Lower leg skin (tissue), 4 donors: ENCODE measurements at places on chromosomes 2 and 18.

- DNase-seq, result no peak
Observed at GRCh38 chr2:54259413-54260240, 3.6 kb upstream of the TSPYL6 start.

DNA sequence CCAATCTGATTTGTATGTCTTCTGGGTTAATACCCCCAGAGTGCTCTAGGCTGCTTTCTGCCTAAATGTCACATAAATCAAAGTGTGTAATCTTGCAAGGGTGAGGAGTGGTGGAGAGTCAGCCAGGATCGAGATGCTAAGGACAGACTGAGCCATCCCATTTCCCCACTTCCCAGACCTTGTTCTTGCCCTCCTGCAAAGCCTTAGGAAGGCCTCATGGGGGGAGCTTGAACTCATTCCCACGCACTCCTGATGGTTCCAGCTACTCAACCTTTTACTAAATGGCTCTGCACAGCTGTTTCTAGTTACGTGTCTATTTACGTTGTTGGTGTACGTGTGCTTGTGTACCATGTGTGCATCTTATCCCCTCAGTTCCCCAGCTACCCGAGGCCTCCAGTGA lies 423.6 kb upstream of the TNP1 start:
- no peak for DNase-seq

DNA sequence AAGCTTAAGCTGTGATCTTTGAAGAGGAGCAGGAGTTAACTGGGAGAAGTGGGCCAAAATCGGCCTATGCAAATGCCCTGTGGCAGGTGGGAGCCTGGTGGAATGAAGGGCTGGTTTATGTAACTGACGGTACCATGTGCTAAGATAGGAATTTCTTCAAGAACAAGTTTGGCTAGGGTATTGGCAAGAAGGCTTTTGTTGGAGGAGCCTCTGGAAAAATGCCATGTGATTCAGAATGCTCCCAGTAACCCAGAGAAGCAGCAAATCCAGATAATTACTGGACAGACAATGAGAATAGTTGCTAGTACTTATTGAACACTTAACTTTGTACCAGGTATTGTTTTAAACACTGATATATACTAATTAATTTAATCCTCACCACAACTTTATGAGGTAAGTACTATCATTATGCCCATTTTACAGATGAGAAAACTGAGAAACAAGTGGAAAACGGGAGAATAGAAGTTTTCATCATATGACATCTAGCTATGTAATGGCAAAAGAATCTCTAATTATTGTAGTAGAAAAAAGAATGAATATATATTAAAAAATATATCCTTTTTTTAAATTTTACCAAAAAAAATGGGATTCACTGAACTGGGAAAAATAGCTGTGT lies 9.1 kb upstream of the FAM124B start:
- DNase-seq, result no peak

DNA sequence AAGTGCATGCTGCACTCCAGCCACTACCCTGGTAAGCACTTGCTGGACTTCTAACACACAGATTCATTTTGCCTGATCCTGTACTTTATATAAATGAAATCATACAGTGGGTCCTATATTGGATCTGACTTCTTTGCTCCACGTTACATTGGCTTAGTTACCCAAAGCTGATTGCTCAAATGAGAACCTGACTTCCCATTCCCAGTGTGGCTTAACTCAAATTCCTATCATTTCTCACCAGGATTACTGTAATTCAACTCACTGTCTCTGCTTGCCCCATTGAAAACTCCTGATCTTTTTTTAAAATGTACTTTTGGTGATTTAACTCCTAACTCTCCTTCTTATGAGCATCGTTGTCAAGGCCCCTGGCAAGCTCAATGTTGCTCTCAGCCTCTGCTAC lies 1.4 kb downstream of the RSAD2 start:
- no peak for DNase-seq

DNA sequence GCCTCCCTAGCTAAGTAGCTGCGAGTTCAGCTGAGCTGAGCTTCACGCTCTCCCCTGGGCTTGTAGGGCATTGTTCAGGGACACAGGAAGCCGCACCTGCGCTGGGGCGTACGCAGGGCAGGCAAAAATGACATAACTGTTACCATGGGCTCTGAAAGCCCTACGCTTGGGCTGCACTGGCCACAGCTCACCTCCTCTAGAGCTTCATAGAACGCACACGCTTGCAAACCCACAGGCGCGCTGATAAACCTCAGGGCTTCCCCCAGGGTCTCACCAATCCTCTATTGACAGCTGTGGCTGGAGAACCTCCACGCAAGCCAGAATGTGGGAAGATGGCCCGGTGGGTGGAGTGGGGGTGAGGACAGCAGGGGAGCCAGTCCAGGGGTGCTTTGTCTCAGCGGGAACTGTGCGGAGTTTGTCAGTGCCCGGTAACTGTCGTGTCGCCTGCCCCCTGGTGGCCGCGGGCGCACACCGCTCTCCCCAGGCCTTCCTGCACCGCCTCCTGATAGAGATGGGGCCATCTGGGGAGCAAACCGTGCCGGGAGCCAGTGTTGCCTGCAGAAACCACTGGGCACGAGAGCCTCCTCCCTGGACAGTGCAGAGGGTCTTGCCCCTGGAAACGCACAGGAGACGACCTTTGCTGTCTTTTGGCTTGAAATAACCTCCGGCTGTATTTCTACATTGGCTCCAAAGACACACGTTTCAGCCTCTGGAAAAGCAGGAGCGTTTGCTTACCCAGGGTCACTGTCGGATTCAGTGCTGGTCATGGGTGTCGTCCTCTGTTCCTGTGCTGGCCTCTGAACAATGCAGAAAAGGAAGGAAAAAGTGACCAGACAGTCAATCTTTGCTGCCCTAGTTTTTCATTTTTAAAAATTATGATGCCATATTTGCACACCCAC lies 17.0 kb upstream of the CIDEA start:
- no peak for DNase-seq

DNA sequence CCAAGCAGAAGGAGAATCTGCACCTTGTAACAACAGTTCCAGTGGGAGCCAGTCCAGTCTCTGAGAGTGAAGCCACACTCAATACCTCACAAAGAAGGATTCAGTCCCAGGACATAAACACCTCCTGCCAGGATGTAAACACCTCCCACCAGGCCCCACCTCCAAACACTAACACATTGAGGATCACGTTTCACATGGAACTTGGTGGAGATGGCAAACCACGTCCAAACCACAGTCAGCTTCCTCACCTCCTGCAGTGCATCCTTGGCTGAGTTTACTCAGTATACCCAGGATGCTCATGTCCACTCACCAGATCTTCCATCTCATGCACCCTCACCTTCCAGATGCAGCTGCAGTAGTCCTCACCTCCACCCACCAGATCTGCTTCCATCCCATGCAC lies 37.8 kb upstream of the TMEM18 start:
- DNase-seq, result no peak

DNA sequence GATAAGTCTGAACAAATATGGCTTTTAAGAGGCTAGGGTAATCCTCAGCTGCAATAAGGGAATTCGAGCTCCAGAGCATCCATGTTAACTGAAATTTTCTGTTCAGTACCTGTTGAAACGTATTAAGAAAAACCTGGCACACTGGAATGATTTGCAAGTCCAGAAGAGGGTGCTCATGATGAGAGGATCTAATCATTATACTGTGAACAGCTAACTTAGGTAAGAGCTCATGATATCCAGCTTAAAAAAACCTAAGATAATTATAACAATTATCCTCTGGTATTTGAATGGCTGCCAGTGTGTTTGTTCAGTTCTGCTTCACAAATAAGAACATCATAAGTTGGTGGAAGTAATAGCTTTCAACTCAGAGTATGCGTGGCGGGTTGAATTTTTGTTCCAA lies 1118.3 kb upstream of the DDX18 start:
- DNase-seq, result no peak

DNA sequence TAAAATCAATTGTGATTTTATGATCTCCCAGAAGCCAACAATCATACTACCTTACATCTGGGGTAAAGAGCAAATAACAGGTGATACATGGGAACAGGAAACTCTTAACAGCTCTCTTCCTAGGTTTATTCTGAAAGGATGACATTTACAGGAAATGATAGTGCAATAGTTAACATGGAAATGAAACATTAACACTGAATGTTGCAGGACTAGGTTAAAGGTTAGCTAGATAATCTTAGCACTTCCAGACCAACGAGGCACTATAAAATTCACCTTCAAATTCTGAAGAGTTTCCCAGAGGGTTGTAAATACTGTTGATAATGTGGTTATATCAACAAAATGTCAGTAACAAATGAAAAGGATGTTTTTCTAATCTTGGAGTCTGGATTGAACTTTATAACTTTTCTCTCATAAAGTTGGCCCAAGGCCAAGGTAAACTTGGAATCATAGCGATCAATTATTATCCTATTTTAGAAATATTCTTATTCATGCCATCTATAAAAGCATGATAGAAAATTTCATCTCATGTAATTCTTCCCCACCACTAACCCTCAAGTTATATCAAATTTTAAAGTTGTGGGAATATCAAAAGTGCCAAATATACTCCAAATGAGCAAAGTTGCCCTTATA lies 32.9 kb upstream of the GCG start:
- DNase-seq, result no peak

GRCh38 chr2:167924556-167924955 lies 322.8 kb downstream of the STK39 start:
- DNase-seq, result no peak

DNA sequence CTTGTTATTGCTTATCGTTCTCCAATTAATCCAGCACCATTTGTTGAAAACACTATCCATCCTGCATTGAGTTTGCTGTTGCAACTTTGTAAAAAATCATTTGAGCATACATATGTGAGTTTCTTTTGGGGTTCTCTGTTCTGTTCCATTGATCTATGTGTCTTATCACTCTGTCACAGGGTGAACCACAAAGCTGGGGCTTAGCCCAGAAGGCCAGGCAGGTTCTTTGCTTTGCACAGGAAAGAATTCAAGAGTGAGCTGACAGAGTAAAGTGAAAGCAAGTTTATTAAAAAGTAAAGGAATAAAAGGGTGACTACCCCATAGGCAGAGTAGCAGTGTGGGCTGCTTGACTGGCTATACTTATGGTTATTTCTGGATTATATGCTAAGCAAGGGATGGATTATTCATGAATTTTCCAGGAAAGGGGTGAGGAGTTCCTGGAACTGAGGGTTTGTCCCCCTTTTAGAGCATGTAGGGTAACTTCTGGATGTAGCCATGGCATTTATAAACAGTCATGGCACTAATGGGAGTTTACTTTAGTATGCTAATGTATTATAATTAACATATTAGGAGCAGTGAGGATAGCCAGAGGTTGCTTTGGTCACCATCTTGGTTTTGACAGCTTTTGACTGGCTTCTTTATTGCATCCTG lies 46.8 kb downstream of the RNF138 start:
- DNase-seq, result no peak

DNA sequence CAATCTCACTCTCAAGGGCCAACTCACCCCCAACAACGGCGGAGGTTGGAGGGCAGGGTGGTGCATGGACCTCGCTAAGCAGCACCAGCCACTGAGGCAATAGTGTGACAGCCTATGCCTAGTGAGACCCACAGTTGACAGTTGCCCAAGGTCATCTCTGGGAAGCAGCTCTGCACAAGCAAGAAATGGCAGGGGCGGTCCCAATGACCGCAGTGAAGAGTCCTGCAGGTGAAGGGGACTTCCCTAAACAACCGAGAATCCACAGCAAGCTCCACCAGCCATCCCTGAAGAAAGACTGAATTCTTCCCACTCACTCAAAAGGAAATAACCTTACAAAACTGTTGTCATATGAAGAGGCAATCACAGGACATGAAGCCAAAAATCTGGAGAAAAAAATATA lies 313.4 kb upstream of the ID2 start:
- DNase-seq, result no peak

DNA sequence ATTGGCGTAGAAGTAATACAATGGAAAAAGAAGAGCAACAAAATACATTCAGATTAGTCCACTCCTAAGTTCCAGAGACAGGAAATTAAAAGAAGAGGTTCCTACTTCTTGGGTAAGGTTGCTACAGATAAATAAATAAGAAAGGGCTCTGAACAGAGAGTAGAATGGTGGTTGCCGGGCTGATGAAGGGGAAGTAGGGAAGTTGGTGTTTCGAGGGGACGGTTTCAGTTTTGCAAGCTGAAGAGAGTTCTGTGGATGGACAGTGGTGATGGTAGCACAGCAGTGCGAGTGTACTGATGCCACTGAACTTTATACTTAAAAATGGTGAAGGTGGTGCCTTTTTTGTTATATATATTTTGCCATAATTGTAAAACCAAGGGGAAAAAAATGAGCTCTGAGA lies 48.2 kb downstream of the CABYR start:
- DNase-seq, result no peak

DNA sequence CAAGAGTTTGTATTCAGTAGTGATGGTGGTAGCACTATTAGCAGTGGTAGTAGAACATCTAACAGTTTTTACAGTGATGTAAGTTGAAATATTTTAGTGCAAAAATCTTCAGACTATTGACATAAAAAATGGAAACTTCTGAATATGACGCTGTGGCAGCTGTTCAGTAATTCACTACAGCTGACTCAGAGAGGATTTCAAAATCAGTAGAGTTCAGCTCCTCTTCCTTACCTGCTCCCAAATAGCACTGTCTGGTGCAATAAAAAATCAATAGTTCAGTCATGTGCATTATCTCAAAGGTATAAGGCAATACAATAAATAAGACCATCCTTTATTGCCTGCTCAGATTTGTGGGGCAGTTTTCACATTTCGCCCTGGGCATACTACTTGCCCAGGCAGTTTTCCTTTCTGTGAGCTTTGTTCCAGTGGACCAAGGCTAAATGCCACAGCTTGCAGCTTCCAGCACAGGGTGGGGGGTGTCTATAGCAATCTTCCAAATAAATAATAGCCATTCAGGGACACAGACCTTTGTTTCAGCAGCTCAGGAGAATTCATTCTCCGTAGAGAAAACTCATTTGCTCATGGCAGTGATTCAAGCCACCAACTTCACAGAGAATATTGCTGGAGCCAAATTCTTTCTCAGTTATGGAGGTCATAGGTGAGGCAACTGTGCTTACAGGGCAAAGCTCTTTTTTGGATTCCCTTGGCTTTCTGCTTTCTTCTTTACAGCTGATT lies 33.9 kb upstream of the GORASP2 start:
- DNase-seq, result no peak

- DNase-seq, result no peak
Observed at GRCh38 chr18:46814399-46814798, 57.5 kb upstream of the ST8SIA5 start.

GRCh38 chr2:25483607-25484266 lies 142.0 kb upstream of the DNMT3A start:
- DNase-seq, result no peak

- DNase-seq, result no peak
Observed at GRCh38 chr18:28003451-28003850, 173.5 kb downstream of the CDH2 start.

DNA sequence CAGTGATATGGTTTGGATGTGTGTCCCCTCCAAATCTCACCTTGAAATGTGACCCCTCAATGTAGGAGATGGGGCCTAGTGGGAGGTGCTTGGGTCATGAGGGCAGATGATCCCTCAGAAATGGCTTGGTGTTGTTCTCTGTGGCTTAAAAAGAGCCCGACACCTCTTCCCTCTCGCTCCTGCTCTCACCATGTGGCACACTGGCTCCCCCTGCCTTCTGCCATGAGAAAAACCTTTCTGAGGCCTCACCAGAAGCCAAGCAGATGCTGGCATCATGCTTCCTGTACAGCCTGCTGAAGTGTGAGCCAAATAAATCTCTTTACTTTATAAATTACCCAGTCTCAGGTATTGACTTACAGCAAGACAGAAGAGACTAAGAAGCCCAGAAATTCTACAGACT lies 357.1 kb downstream of the NRXN1 start:
- no peak for DNase-seq

- no peak for DNase-seq
Observed at GRCh38 chr2:162490052-162490717, 146.3 kb downstream of the GCA start.
